Pons (tissue), 1 donor: ENCODE measurements at places on chromosomes 6 and 20.

DNA sequence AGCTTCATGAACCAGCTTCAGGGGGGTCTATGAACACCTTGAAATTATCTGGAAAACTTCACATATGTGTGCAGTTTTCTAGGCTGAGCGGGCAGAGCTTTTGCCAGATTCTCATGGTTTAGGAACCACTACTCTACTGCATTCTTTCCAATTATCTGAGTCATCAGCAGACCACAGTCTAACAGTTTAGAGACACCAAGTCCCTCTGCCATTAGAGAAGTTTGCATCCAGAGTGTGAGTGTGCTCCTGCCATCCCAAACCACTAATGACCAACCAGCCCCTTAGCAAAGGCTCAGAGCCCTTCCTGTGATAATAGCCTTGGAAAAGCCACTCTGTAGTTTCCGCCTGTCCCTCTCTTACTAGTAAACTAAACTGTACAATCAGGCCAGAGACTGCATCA, 96.8 kb downstream of the PHACTR1 start:
- no peak for DNase-seq

DNA sequence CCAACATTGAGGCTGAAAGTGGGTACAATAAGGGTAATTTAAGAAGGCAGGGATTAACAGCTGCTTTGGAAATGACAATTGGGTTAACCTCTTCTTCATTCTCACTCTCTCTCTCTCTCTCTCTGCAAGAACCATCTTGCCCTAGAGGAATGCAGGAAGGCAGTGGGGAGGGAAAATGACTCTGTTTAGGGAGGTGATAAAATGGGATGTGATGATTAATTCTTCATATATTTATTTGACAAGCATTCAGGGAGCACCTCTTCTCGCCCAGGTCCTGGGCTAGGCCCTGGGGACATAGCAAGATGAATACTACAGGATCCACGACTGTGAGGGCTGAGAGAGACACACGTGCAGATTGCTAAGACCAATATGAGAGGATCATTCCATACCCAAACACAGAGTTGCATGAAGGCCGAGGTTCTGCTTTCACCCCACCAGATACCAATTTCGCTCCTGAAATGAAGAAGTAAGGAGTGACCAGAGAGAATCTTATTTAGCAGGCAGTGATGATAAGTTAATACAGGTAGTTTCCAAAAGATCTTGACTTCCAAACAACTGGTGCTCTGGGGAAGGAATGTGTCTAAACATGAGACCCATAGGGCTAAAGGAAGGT, 13.3 kb upstream of the PTPN1 start:
- no peak for DNase-seq

DNA sequence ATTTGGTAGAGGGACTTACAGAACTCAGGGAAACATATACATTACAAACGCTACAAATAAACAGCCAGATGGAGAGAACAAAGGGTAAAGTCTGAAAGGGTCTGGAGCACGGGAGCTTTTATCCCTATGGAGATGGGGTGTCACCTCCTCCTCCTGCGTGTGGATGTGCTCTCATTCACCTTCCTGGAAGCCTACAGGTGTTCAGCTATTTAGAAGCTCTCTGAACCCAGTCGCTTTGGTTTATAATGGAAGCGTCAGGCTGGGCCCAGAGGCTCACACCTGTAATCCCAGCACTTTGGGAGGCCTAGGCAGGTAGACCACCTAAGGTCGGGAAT, 17.7 kb upstream of the ITCH start:
- DNase-seq = no peak

DNA sequence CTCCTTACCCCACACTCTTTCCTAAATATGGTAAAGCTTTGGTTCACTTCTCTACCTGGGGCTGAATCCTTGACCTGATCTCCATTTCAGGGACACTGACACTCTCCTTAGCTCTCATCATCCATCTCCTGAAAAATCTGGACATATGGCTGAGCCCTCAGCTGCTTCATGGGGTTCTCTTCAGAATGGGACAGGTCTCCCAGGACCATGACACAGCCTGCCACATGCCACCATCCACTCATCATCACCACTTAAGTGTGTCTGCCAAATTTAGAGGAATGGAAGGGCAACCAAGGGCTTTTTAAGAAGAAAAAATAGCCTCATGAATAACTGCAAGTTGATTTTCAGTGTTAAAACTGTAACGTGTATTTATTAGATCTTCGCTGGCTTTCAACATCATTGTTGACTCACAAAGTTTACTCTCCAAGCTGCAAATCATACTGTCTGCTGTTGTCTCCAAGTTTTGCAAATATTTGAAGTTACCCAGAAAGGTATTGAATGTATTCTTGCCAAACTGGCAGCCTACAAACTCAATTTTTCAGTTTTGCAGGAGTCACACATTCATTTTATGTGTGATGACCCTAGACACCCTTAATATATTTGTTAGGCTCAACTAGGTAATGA, 41.1 kb downstream of the HS3ST5 start:
- no peak for DNase-seq

- no peak for DNase-seq
These were observed 43.5 kb upstream of the PLN start for GRCh38 chr6:118504611-118505010.

DNA sequence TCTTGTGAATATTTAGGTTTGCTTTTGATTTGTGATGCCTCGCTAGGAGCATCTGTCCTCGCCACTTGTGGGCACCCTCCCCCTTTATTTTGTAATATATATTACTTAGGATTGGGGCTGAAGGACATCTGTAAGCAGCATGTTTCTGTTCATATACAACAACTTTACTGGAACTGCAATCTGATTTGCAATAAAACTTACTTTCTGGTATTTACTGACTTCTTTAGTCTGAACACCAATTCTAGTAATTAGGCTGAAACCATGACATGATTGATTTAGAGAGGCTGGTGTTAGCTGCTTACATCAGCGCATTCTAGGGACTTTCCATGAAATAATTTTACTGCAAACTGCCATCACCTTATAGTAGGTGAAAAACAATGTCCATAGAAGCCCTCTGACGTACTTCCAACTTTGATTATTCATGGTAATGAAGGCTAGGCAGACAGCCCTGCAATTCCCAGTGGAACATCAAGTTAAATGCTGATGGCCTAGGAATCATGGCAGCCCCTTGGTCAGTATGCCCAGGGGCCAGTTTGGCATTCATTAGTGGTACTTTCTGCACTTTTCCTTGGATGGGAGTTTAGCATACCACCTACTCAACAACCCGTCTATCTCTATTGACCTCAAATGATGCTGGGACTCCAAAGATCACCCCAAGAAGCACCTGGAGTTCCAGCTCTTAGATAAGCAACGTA, 132.9 kb upstream of the MCHR2 start:
- DNase-seq = no peak

DNA sequence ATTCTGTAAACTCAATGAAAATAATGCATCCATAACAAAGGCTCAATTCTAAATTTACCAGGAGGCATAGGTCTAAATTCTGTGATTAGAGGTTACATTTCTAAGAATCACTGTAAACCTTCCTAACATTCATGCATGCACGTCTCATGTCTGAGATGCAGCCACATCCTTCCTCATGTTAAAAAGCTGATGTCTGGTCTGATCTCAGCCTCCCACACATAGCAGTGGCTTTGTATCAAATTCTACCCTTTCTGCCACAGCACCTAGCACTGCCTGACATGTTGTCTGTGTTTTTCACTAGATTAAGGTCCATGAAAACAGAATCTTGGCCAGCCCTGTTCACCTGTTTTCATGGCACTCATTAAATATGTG, 171.1 kb downstream of the WDR27 start:
- no peak for DNase-seq

DNA sequence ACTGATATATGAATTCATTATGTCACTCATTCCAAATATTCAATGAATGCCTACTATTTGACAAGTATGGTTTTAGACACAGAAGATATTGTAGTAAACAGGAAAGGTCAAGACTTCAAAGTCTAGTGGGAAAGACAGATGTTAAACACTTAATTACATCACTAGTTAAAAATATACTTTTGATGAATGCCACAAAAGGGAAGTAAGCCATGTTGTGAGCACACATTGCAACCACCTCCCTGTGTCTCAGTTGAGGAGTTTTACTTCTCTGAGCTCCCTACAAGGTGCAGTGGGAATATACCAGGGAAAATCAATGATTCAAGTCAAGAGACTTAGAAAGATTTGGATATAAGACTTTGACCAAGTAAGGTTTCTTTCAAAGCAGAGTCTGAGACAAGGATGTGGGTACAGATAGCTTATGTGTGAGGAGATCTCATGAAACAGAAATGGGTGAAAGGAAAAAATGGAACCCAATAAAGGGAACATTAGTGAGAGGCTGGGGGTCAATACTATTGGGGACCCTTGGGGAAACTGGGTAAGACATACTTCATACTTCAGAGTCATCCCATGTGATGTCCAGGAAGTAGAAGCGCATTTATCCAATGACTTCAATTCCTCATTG, 503.7 kb downstream of the KIF16B start:
- DNase-seq = no peak
